Fibroblast of mammary gland (primary cell): ENCODE measurements at places on chromosomes 13 and 19.
A peak's percentile ranks its signal among the peaks of the same experiment; 100 is the strongest.

DNA sequence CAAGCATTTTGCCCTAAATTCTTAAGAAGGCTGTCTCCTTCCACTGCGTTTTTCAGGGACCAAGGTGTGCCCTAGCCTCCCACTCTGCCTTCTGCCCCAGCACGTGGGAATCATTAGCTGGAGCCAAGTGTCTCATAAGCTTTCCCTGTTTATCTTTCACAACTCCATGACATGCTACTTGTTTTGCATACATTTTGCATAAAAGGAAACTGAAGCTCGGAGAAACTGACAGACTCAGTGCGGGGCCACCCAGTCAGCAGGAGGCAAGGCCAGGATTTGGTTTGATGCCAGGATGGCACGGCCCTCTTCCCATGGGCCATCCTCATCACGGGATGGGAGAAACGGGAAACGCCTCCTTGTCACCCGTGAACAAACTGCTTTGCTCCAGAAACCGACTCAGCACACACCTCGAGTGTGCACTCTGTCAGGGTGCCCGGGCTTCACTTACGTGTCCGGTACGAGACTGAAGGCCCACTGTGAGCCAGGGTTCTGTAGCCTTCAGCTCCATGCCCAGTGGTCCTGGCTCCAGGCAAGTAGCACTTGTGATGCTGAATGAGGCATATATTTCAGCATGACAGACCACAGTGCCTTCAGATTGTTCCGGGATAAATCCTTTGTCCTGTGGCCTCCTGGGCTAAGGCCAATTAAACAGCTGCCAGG lies 9.6 kb downstream of the CEBPA start:
- peak; percentile 33 for DNase-seq

DNA sequence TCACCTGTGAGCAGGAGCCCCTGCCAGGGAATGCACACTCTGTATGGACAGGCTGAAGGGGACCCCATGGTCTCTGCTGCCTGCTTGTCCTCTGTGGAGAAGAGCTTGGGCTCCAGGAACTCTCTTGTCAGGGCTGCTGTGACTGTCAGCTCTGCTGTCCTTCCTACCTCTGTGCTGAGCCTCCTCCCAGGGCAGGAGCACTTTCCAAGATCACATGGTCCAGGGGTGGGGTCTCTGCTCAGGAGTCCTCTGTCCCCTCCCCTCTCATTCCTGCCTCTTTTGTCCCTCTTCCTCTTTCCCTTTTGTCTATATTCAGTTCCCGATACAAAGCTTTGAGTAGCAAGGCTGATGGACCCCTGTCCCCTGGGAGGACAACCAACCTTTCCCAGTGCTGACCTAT lies at the start of gene CEACAM7:
TSS of gene CEACAM7 (minus strand) at position 173 of the 400 bp plus-strand sequence. CDS start at position 68, 105 bp downstream.
- no peak for DNase-seq

DNA sequence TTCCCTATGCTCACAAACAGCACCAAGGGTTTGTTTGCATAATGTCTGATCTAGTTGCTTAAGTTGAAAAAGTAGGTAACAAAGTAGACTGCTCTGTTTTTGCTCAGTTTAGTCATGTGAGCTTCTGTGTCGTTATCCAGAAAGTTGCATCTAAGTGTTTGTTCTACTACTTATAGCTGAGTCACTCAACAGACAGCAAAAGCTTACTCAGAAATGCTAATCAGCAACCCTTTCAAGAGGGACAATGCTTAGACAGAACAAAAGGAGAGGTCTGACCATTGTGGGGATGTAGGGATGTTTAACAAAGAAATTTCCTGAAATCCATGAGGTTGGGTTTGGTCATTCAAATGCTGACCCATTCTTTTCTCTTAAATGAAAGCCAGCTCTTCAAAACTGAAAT lies 106.4 kb downstream of the ATP8A2 start:
- DNase-seq: no peak

- no peak for DNase-seq
Observed at GRCh38 chr19:33391631-33392249, 18.2 kb downstream of the CEBPG start.

DNA sequence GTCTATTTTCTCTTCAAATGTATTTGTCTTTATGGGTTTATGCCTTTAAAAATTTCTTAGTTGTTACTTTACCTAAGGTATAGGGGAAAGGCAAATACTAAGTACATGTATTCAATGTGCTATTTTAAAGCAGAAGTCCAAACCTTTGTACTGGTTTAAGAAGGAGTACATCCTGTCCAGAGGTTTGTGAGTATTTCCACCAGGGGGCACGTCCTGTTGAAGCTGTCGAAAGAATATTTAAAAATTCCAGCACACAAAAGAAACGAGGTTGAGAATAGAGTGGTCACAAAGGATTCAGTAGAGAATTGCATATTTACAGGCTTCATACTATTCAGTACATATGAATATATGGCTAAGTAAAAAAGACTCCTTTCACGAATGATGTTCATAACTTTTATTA lies 59.8 kb downstream of the URI1 start:
- DNase-seq: no peak

DNA sequence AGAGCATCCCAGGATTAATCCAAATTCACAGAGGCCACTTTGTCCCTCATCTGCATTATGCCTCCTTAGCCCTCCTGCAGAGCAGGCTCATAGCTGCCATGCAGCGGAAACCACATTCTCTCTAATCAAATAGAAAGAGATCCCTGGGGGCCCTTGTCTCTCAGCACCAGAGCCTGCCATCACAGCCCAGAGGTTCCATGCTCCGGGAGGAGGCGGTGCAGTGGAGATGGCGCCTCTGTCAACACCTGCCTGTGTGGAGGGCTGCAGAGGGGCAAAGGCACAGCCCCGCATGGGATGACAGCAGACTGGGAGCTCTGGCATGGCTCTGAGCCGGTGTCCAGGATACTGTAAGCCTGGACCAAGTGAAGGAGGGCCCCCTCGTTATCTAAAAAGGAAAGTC lies 111.3 kb downstream of the SLC7A1 start:
- no peak for DNase-seq

GRCh38 chr13:97306645-97307044 lies 84.5 kb downstream of the MBNL2 start:
- DNase-seq: peak; percentile 36

DNA sequence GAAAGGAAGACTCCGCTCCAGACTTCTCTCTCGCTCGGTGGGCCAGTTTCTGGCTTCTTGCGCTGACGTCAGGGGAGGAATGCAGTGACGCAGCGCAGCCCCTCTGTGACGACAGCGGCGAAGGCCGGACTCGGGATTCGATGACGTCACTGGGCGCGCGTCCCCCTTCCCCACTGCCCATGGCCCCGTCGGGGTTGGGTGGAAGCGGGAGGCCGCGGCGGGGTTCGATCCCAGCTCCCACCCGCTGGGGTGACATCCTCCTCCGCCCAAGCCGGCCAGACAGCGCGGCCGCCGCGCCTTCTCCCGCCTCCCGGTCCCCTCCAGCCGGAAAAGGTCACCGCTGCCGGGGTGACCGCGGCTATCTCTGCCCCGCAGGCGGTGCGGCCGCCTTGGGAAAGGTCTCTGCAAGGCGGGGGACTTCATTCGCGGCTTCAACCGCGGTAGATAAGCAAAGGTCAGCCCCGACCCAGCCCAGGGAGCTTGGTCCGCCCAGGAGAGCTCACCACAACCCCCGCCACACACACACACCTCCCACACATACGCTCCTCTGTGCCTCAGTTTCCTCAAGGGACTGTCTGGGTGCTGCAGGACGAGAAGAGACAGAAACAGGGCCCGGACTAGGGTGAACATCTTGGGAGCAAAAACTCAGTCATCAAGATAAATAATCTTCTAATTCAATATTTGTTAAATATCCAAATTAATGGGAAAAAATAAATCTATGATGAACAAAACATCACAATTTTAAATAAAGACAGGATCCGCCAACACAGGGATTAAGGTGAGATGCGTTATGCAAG lies 844 bp upstream of the RFX1 start:
- no peak for DNase-seq

GRCh38 chr13:65653613-65654012 lies 1576.5 kb downstream of the PCDH9 start:
- no peak for DNase-seq

- DNase-seq: peak; percentile 10
Observed at GRCh38 chr13:51034906-51035305, 76.2 kb downstream of the C13orf42 start.

DNA sequence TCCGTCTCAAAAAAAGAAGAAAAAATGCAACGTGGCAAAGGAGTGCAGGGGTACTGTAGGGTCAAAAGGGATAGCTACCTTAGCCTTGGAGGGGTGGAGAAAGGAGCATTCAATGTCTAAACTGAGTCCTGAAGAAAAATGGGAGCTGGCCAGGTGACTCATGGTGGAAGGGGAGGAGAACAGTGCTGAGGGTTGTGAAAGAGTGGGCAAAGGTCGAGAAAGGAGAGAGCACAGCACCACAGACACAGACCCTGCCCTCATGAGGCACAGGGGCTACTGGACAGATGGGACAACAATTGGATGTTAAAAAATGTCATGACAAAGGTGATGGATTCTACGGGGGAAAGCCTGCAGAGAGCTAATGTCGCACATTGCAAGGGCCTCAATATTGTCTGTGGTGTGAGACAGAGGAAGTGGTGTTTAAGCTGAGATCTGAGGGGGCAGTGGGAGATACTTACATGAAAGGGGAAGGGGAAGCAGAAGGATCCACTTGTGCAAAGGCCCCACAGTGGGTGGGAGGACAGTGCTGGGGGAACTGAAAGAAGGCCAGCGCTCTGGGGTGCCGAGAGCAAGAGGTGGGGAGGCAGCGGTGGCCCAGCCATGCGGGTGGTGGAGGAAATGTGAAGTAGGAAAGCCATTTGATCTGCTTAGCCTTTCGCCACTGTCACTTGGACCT lies 42.9 kb upstream of the URAD start:
- no peak for DNase-seq

GRCh38 chr19:35797663-35798062 lies 15.0 kb downstream of the PRODH2 start:
- no peak for DNase-seq

DNA sequence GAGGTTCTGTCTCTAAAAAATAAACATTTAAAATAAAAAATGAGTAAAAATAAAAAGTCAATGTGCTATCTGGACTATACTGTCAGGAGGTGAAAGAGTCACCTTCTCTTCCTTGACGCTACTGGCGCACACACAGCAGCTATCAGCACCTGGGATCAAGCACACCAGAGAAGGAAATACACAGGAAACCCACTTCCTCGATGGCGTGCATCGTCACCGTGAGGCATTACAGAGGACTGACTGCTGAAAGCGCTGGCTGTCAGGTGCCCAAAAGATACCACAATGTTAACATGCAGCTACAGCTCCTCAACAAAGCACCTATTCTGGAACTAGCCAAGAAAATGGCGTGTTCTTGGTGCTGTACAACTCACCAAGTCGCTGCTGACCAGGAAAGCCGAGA lies 6.1 kb downstream of the SLC35E1 start:
- no peak for DNase-seq

DNA sequence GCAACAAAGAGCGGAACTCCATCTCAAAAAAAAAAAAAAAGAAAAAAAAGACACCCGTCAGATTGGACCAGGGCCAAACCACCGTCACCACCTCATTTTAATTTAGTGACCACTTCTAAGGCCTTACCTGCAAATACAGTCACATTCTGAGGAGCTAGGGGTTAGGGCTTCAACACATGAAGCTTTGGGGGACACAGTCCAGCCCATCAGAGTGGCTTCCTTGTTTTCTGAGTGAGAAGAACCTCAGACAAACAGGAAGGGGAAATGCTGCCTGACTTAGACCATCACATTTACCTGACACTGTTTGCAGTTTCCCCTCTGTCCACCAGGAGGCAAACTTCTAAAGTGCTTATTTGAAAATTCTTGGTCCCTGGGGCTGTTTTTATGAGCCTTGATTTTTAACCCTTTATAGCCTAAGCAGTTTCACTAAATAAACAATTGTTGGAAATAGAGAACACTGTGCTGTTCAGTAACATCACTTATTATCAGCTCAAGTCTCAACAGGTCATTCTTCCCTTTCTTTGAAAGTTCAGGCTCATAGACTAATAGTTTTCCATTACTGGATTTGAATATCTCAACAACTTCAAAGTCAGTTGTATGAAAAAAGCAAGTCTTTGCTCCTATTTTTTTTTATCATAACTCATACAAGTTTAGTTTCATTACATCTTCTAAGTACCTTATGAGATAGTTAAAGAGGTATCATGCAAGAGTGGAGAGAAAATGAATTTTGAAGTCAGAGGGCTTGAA lies 74.9 kb upstream of the WASF3 start:
- DNase-seq: peak; percentile 80

DNA sequence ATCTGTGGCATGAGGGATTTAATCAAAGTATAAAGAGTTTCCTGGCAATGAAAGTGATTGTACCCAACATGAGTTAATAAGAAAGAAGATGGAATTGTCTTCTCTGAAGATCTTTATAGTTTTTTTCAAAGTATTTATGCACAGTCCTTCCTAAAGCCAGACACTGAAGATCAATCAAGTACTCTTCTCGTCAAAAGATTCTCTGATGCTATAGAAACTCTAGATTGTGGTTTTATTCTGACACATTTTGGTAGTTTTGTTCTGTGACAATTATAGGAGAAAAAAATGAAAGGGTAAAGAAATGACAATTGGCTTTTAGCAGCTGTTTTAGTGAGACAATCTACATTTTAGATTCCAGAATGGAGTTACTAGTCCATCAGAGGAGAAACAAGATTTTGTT lies 10.4 kb upstream of the ENOX1 start:
- no peak for DNase-seq

GRCh38 chr19:47691782-47692181 lies 21.4 kb upstream of the EHD2 start:
- no peak for DNase-seq

- DNase-seq: no peak
Observed at GRCh38 chr13:26221399-26221720, 754 bp downstream of the RNF6 start.

DNA sequence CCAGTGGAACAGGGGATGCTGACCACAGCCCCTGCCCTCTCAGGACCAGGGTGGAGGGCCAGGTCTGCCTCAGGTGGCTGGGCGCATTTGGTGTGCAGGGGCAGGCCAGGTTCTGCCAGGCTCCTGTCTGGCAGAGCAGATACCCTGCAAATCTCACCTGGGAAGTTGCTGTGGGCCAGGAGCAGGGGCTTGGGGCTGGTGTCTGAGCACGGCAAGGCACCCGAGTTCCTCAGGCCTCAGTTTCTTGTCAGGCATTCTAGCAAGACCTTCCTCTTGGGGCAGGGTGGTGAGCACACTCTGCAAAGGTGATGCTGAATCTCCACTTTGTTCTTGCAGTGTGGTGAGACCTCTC lies 1.1 kb downstream of the CRTC1 start:
- DNase-seq: no peak

GRCh38 chr13:50348371-50348770 lies 333.1 kb downstream of the KCNRG start:
- no peak for DNase-seq
